ENCODE measurements at places on chromosomes 16 and 17.

DNA sequence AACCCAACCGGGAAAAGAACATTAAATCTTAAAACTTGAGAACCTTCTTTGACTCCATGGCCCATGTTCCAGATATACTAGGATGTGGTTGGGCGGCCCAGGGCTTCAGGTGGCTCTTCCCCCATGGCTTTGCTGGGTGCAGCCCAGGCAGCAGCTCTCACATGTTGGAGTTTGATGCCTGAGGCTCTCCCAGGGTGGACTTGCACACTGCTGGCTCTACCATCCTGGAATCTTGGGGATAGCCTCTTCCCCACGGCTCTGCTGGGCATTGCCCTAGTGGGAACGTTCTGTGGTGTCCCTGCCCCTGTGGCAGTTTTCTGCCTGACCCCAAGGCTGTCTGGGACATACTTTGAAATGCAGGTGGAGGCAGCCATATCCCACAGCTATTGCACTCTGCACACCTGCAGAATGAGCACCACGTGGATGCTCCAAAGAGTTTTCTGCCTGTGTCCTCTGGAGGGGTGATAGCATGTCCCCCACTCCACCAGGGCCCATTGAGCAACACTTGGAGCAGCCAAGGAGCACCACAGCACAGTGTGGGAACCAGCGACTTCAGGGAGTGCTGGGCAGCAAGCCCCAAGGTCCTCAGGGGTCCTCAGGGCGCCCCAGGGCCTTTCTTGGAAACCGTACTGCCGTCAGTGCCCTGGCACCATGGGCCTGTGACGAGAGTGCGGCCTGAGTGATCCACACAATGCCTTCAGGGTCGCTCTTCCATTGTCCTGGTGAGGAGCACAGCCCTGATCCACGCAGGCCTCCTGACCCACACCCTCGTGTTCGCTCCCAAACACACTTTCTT, 70.8 kb downstream of the GOSR1 start:
- DNase-seq: no peak

- DNase-seq: no peak
Observed at GRCh38 chr16:72189865-72190371, 18.0 kb upstream of the PMFBP1 start.

DNA sequence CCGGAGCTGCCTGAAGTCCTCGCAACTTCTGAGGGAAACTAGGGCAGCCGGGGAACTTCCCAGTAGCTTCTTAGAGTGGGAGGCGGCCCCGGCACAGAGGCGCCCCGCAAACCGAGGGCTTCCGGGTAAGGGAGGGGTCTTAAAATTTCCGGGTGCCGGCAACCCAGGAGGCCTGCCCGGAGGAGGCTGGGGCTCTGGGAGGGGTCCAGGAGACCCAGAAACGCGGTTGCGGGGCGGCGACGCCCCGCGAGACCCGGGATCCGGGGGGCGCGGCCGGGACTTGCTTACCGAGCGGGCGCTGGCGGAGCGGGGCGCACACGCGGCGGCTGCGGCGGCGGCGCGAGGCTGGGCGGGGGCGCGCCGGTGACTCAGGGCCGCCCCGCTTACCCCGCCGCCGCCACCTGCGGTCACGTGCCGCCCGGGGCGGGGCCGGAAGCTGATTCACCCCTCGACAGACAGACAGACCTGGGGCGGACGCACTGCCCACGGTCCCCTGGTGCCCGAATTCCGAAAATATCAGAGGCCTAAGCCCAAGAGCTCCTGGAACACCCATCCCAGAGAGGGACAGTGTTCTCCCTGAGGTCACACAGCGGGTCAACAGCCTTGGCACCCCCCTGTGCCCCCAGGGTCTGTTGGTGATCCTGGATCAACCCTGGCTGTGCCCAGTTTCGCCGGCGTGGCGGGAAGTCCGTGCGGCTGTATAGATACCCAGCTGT, at the start of gene FAM83G:
Gene FAM83G, minus strand, starts transcription at position 344 of the 716 bp plus-strand sequence. CDS start 723 bp downstream, outside the sequence.
- peak; percentile 72 for DNase-seq

GRCh38 chr16:27721531-27722181, 171.7 kb downstream of the KATNIP start:
- DNase-seq: no peak

- DNase-seq: no peak
Observed at GRCh38 chr16:84553873-84554399, 49.5 kb upstream of the MEAK7 start.

- no peak for DNase-seq
Observed at GRCh38 chr16:71645450-71645849, 19.5 kb downstream of the MARVELD3 start.

DNA sequence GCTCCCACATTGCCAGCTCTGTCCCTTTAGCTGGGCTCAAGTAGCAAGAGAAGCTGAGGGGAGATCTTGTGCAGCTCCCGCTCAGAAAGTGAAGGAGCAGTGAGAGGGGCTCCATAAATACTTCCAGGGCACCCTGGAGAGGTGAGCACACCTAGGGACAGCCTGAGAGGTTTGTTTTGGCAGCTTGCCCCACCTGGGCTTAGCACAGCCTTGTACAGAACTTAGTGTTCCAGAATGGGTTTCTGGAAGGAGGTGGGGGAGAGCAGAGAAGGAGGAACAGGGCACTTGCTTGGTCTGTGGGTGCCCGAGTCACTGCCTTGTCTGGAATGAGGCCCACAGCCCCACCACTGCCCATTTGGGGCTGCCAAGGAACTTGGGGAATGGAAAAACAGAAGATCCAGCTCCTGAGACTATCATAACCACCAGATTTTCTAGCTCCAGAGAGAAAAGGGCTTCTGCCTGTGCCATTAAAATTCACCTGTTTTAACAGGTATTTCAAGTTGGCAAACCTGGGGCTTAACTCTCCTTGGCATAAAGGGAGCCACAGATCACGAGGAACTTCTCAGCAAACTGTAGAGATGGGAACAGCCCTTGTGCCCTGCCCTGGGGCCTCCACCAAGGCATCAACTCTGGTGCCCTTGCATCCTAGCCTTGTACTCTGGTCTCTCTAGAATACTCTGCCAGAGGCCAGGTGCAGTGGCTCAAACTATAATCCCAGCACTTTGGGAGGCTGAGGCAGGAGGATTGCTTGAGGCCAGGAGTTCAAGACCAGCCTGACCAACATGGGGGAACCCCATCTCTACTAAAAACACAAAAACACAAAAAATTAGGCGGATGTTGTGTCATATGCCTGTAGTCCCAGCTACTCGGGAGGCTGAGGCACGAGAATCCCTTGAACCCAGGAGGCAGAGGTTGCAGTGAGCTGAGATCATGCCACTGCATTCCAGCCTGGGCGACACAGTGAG, 1.9 kb downstream of the PRR15L start:
- no peak for DNase-seq

DNA sequence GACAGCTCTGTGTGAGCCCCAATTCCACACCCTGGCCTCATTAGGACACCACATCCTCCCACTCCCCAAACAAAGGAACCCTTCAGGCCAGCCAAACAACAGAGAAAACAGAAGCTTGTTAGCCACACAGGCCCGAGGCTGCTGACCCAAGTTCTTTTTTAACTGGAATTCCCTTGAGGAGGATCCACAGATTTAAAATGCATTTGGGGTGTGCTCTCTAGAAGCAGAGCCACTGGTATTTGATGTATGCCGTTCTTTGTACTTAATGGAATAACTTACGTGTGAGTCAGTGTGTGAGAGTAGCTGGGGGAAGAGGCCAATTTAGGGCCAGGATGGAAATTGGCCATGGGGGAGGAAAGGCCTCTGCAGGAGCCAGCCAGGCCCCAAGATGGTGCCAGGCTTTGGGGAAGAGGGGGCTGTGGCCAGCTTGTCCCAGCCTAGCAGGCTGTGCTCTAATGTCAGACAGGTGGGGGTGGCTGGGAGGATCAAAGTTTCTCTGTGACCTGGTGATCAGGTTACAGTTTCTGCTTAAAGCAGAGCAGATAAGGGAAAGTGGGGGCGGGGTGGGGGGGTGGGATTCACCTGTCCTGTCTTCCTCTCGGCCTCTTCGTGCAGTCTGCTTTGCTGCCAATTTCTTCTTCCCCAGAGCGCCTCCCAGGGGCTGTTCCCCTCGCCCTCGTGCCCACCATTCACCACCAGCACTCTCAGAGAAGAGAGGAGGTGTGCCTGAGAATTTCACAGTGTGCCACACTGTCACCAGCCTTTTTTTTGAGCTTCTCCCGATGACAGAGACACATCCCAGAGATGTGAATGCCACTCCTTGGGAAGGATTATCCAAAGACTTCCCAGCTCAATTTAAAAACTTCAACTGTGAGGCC, 50.8 kb downstream of the TOM1L2 start:
- no peak for DNase-seq

GRCh38 chr17:62628831-62629555, 1.5 kb downstream of the MRC2 start:
- no peak for DNase-seq

GRCh38 chr16:31253642-31254045, 6.1 kb upstream of the ITGAM start:
- no peak for DNase-seq

DNA sequence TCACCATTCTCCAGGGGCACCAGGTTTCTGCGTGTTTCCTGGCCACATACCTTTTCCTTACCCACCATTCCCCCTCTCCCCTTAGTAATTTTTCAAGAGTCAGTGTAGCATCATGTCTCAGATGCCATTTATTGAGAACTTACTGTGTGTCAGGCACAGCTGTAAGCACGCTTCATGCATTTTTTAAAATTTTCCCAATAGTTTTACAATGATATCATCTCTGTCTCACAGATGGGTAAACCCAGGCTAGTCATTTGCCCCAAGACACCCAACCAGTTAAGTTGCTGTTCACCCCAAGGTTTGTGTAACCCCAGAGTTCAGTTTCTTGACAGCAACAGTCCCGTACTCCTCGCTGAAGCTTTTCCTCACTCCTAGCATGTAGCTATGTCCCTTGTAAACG, 56.4 kb upstream of the IRX3 start:
- no peak for DNase-seq

Measured in stimulated activated CD8-positive, alpha-beta memory T cell treated with anti-CD3 and anti-CD28 coated beads, Interleukin-15, amount 100 ng/mL, for 24 hours (primary cell).